ENCODE measurements at places on chromosomes 1 and 21.

DNA sequence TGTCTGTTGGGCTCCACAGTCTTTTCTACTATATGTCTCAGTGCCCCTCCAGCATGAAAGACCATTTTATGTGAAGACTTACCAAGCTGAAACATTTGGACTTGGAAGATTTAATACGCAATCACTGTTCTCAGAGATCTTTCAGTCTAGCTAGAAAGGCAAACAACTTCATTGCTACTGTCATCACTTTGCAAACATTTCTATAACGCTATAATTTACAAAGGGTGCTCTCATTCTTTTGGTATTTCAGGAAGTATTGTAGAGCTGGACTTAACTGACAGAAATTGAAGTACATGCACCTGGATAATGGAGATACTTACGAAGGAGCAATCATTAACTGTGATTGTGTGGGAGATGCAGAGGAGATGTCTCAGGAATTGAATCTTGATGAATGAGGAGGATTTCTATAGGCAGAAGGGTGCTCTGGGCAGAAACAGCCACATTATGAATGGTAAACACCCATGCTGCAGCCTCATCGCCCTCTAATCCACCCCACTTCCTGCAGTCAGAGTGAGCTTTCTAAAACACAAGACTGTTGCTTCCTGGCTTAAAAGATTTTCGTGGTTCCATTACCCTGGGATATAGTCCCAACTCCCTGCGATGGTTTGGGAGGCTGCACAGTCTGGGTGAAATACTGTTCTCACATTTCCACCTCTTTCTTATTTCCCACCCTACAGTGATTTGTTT is 75.1 kb upstream of the GNG12 start:
- DNase-seq = peak; percentile 45

DNA sequence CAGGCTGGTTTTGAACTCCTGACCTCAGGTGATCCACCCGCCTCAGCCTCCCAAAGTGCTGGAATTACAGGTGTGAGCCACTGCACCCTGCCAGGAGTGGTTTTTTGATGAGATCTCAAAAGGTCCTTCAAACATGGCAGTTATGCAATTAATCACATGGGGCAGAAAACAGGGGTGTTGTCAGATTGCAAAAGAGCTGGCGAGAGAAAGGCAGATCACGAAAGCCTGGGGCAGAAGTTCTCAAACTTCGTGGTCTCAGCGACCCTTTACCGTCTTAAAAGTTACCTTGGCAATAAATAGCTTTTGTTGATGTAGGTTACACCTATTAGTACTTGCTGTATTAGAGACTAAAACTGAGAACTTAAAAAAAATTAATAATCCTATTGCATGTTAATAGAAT is 16.1 kb downstream of the CNR2 start:
- no peak for DNase-seq

DNA sequence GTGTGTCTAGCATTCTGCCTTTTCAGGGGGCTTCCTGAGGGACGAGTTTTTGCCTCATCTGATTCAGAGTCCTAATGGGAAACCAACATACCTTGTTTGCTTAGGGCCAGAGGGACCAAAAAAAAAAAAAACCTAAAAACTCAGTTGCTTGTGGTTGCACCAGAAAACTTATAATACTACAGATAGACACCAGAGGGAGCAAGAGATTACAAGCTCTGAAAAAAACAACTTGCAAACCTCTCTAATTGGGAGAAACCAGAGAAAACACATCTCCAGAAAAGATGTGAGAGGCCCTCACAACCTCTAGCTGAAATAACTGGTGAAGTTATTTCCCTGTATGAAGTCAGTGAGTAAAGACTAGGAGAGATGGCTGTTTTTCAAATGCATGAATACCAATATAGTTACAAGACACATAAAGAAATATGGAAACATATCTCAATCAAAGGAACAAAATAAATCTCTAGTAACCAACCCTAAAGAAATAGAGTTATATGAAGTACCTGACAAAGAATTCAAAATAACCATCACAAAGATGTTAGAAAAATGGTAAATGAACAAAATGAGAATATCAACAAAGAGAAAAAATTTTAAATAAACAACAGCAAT is 233.7 kb upstream of the NFIA start:
- peak; percentile 40 for DNase-seq

- peak; percentile 59 for DNase-seq
These were observed 32.4 kb upstream of the PGBD5 start for GRCh38 chr1:230458509-230458908.

- peak; percentile 13 for DNase-seq
These were observed 12.4 kb downstream of the CBR1 start for GRCh38 chr21:36082237-36082664.

All from iris pigment epithelial cell (primary cell).